ENCODE measurements at places on chromosomes 3 and 15.
A peak's percentile ranks its signal among the peaks of the same experiment; 100 is the strongest.

DNA sequence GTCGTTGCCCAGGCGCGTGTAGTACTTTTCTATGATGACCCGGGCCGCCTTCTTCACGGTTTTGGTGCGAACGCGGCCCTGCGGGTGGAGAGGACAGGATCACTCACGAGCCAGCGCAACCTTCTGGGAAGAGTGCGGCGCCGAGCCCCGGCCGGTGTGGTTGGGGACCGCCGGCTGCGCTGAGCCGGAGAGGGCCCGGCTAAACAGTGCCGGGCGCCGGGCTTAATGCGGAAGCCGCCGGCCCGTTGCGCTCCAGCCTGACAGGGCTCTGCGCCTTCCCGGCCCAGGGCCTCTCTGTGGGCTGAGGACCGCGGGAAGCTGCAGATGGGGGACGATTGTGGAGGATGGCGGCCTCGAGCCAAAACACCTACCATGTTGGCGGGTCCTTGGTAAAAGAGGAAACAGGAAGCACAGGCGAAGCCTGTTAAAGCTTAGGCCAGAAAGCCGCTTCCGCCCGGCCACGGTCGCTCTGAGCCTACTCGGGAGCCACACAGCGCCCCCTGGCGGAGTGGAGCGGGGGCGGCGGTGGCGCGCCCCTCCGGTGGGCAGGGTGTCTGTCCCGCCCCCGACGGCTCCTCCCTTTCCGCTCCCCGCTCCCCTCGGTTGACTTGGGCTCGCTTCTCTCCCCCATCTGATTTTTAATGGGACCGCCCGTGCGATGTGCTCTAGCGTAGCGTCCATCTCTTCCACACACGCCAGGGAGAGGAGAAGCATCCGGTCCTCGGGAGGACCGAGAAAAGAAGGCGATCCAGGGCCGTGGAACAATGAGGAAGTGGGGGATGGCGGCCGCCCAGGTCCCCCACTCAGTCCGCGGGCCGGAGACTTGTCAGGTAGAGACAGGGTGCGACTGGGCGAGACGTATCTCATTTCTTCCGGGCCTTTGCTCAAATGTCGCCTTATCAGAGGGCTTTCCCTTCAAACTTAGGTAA is at the start of gene RPS17:
TSS of gene RPS17 (minus strand) at position 403 of the 929 bp plus-strand sequence. CDS start at position 374, 29 bp downstream.
- DNase-seq: peak; percentile 93

DNA sequence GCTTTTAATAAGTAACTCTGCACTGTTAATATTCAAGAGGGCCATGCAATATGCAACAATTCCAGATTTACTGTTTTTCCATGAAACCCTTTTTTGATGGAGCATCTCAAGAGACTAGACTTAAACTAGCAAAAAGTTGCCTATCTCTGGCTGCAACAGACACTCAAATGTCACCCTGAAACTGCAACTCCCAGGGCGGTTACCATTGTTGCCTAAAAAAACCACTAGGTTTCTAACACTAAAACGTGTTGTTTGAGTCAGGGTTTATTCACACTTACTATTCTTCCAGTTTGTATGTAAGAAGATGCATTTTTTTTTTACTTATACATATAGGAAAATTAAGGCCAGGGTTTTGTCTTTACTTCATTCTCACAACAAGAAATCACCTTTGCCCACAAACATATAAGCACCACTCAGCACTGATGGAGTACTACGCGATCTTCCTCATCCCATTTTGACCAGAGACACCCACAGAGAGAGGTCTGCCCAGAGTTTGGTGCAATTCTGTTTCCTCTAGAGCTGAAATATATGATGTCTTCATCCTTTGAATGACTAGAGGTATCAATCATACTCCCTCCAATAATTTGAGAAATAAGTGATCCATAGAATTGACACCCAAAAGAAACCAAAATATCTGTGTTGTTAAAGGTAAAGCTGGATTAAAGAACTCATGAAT is 124.0 kb upstream of the SNTN start:
- DNase-seq: no peak

DNA sequence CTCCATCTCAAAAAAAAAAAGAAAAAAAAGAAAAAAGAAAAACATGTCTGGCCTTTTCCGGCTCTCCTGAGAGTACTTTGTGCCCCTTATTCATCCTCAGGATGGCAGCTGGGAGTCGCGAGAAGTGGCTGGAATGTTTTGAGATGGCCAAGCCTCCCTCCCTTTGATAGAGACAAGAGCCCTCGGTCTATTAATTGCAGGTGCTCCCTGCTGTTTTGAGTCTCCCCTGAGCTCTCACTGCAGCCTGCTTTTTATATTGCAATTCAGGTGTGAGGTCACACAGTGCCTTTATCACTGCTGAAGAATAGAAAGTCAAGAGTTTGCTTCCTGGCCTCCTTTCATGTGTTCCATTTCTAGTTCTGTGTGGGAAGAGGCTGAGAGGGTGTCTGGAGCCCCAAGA is 10.9 kb downstream of the CA12 start:
- no peak for DNase-seq

- peak; percentile 99 for DNase-seq
Observed at GRCh38 chr15:43440721-43441281, 52.2 kb downstream of the TP53BP1 start.
